ENCODE measurements at places on chromosomes 13 and 19.

- peak; percentile 33 for DNase-seq
Measured at GRCh38 chr19:50167314-50167721, 4.2 kb upstream of the IZUMO2 start.

DNA sequence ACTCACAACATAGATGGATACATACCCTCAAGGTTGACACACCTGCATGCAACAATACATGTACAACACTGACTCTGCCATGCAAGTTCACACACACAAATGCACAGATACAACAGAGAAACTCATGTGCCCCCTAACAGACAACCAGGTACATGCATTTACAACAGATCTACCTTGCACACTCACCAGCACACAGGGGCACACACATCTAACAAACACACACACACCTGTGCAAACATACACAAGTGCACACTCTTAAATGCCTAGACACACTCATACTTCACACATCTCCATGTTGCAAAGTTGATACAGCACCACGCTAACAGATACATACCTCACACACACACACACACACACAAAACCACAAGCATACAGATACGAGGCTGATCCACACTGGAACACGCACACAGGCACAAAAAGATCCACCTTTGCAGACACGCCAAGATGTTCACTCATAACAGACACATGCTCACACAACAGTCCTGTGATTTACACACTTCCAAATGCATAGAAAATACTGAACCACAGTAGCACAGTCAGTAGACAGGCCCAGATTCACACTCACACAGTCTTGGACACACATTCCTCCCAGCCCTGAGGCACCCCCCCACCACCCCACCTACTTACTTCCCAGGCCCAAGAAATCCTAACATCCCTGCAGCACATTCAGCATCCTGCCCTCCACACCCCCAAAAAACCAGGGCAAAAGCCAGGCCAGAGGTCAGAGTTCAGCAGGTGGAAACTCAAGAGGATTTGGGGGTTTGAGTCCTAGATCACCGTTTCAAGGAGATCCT lies 1.4 kb downstream of the LRFN1 start:
- DNase-seq, result no peak

DNA sequence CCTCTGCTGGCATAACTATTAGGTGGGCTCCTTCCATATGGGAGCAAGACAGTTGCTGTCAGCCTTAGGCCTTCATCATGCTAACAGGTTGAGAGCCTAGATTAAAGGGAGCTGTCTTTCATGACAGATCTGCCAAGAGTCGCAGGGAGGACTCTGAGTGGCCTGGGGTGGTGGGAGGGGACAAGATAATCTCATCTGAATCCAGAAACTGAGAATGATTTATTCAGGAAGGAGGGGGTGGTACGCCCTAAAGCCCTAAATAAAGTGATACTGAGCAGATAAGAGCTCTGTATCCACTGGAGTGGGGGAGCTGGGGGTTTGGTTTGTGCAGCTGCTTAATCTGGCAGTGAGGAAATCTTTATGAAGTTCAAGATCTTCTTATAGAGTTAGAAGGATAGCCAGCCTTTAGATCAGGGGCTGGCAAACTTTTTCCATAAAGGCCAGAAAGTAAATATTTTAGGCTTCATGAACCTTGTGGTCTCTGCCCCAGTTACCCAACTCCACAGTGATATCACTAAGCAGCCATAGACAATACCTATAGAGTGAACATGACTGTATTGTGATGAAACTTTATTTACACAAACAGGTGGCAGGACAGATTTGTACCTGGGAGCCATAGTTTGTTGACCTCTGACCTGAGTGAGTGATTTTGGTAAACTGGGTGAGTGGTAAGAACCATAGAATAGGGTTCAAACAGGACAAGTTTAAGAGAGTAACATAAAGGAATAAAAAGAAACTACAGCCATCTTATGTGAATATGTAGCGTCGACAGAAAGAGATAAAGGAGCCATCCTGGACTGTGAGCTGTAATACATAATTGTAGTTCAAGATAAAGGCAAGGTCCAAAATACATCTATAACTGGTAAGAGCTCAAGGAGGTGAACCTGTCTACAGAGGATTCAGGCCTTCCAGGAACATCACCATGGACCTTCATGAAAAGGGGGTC lies 9.8 kb upstream of the STK24 start:
- DNase-seq, result no peak

DNA sequence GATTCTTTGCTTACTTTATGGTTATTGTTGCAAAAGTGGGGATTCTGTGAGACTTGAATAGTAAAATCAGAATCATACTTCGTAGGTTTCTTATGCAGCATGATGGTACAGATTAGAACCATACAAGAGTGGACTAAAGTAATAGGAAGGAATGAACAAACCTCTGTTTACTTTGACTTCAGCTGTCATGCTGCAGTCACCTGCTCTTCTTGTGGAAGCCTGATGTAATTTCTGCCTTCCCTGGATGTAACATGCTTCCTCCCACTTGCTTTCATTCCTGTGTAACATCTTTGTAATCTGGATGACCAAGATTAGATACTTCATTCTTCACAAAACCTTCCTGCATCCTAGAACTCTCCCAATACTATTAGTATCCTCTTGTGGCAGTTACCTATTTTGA lies 235.0 kb downstream of the PCCA start:
- DNase-seq, result no peak

- no peak for DNase-seq
Measured at GRCh38 chr13:80871481-80871880, 530.6 kb upstream of the SPRY2 start.

DNA sequence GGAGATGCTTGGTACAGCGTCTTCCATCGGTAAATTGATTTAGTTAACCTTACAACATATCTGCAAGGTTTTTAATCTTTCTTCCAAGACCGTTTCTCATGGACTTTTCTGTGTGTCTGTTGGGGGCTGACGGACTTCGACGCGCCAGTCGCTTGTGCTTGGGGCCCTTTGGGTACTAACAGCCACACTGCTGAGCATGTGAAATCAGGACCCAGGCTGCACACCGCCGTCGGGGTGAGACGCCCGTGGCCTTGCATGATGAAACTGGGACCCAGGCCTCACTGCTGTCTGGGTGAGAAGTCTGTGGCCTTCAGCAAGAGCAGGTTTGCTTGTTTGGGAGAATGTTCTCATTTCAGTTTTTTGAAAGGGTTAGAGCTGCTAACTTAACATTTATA lies 9.8 kb downstream of the ATP4B start:
- DNase-seq, result no peak

Measured in NCI-H2227 treated with DMSO at 0.1 percent for 48 hours (cell line).